ENCODE measurements at places on chromosomes 2 and 18.

DNA sequence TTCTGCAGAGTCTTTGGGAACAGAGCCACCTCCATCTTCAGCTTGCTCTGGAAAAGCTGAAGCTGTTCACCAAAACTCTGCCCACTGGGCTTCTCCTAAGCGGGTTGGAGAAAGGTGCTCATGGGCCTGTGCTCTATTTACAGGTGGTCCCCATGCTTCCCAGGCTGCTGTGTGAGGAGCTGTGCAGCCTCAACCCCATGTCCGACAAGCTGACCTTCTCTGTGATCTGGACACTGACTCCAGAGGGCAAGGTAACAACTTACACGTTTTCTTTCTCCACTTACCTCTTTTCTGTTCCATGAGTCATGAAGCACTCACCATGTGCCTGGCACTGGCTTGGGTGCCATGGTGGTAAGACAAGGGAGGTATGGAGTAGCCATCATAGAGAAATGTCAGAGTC lies 129.5 kb upstream of the ALPP start:
- DNase-seq, result no peak

GRCh38 chr18:9898792-9899549 lies 13.2 kb downstream of the TXNDC2 start:
- no peak for DNase-seq

DNA sequence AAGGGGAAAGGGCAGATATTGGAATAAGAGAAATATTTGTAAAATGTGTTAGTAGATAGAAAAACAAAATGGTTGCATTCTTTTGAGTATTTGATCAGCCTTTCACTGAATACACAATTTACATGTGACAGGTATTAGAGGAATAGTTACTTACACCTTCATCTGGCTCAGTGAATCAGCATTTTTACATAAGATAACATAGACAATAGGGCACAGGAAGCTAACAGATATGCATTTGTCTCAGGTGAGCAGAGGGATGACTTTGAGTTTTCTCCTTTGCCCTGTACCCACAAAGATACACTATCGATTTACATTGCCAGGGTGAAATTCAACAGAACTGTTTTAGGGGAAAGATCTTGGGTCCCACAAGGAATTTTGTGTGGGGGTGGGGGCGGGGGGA lies 373.1 kb upstream of the NETO1 start:
- no peak for DNase-seq

DNA sequence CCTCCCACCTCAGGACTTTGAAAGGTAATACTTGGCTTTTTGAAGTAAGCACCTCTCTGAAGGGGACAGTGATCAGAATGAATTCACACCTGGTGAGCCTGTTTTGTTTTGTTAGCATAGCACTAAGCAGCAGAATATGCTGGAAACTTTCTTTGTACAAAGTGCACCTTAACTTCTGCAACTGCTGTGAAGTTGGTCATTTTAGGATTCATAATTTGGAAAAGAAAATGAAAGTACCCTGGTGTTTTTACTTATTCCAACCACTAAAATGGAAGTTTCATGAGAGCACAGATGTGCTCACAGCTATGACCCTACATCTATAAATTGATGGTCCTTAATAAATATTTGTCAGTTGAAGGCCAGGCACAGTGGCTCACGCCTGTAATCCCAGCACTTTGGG lies 257.8 kb upstream of the STON1 start:
- no peak for DNase-seq

- no peak for DNase-seq
These were observed 41.4 kb downstream of the PRKD3 start for GRCh38 chr2:37283207-37283606.

GRCh38 chr2:151833984-151834383 lies 5.8 kb upstream of the ARL5A start:
- DNase-seq, result no peak

GRCh38 chr2:215428060-215428910 lies 7.6 kb downstream of the FN1 start:
- no peak for DNase-seq

DNA sequence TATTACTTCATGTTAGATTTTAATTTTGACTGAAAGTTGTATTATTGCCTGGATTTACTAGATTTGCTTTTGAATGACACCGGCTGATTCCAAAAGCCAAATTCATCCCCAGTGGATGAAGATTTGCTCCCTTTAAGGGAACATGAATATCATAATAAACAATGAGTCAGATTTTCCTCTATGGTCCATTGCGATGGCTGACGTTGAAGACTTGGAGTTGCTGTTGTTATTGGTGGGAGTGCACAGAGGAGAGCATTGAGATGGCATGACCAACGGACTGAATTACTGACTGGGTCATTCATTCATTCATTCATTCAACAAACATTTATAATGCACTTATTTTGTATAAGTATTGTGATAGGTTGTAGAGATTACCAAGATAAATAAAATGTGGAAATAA lies 33.4 kb upstream of the LYPD1 start:
- DNase-seq, result no peak

DNA sequence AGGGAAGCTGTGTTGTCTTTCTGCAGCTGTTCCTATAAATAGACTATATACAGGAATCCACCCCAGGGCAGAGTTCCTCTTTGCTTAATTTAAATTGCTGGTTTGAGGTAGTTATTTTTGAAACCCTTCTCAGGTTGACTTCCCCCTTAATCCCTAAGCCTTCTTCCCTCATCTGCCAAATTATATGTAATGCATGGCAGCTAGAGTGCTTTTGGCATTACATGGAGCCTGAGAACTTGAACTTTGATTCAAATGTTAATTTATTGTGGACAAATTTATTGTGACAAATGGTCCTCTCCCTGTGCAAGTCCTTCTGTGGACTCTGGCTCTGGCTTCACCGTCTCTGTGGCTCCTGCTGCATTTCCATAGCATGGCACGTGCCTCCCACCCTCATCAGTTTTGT lies 29.2 kb downstream of the MYO1B start:
- DNase-seq, result no peak

GRCh38 chr2:179428649-179429048 lies 164.0 kb upstream of the SESTD1 start:
- DNase-seq, result no peak

GRCh38 chr2:159442159-159442852 lies 155.8 kb upstream of the WDSUB1 start:
- no peak for DNase-seq

DNA sequence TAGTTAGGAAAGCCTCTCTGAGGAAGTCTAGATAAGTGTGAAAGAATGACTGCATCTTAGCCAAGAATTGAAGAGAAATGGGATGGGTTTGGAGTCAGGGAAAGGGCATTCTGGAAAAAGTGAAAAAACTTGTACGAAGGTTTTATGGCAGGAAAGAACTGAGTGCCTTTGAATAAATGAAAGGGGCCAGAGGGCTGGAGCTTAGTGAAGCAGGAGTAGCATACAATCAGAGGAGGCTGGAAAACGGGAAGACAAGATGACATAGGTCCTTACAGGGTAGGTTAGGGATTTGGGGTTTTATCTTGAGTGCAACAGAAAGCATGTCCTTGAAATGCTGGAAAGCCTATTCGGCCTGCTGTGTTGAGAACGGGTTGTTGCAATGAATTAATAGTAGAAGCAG lies 152.6 kb upstream of the RND3 start:
- DNase-seq, result no peak

- DNase-seq, result no peak
These were observed 45.9 kb downstream of the PTRHD1 start for GRCh38 chr2:24747299-24747698.

- DNase-seq, result no peak
These were observed 39.7 kb upstream of the NEDD4L start for GRCh38 chr18:58004317-58004716.

GRCh38 chr2:200905618-200906296 lies 16.6 kb downstream of the NIF3L1 start:
- DNase-seq, result no peak

- no peak for DNase-seq
These were observed 136.8 kb upstream of the EPHA4 start for GRCh38 chr2:221708902-221709301.

DNA sequence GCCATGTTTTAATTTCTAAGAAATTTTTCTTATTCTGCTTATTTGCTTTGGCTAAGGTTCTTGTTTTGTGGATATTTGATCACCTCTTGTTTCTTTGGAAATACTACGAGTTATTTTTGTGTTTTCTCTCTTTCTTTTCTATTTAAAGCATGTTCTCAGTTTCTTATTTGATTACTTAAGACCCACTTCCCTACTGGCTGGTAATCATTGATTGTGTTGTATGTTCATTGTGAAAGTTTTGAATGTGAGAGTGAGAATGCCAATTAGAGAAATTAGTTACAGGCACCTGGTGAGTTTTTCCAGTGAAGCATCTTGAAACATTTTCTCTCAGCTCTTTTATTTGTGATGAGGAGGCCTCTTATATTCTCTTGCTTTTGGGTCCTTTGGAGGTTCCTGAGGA lies 226.7 kb upstream of the MC4R start:
- DNase-seq, result no peak

DNA sequence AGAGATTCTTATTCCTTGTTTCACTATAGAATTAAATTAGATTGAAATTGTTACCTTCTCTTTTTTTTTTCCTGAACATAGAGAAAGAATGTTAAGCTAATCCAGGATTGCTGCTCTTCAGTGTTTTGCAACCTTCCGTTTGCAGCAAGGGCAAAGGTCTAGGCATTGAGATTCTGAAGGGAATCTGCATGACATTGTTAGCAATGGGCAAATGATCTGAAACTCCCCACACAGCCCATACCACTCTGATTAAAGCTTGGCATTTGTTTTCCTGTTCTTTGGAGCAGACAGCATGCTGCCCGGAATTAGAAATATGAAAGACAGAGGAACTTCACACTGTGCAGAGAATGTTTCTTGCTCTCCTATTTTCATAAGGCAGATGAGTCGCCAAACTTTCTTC lies 551.8 kb downstream of the SOCS6 start:
- no peak for DNase-seq

GRCh38 chr18:9619056-9619455 lies 4.7 kb upstream of the PPP4R1 start:
- no peak for DNase-seq

GRCh38 chr2:222522082-222522481 lies 97.7 kb downstream of the SGPP2 start:
- DNase-seq, result no peak

GRCh38 chr2:200376513-200377354 lies 70.2 kb downstream of the SPATS2L start:
- DNase-seq, result no peak

GRCh38 chr18:28365411-28365831 lies 188.5 kb upstream of the CDH2 start:
- DNase-seq, result no peak

DNA sequence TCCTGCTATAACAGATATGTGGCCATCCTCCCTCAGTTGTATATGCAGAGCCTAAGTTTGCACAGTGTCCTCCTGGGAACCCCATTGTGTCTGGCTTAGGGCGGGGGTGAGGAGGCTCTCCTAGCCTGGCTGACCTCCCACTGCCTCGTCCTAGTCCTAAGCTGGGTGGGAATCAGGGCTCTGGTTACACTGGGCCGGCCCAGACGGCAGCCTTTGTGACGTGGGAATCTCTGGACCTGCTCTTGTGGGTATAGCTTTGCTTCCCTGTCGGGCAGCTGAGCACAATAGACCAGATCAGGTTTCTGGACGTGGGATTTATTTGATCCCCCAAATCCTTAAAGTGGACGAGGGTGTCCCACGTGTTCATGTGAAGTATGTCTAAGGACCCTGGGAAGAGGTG lies 2.9 kb downstream of the ACKR3 start:
- DNase-seq, result no peak

DNA sequence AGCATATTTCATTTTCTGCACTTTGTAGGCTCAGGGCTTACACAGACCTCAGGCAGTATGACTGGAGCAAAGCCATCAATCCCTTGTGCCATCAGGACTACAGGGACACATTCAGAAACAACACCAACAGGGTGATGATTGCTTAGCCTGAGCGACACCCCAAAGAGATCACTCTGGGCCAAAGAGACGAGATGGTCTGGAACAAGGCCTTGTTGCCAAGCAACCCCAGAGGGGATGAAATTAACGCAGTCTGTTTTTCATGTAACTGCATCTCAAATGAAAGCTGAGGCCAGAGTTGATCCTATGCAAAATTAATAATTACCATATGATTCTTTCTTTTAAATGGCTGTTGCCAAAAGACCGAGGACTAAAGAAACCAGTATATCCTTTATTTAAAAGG lies 20.2 kb upstream of the B3GNT2 start:
- DNase-seq, result no peak

GRCh38 chr2:128236491-128237035 lies 82.1 kb downstream of the HS6ST1 start:
- no peak for DNase-seq

- no peak for DNase-seq
These were observed 7.2 kb downstream of the HADHB start for GRCh38 chr2:26251893-26252292.

- DNase-seq, result no peak
These were observed 113.4 kb upstream of the MCFD2 start for GRCh38 chr2:47028846-47029560.

- no peak for DNase-seq
These were observed 71.2 kb upstream of the DOCK10 start for GRCh38 chr2:225113371-225114015.

DNA sequence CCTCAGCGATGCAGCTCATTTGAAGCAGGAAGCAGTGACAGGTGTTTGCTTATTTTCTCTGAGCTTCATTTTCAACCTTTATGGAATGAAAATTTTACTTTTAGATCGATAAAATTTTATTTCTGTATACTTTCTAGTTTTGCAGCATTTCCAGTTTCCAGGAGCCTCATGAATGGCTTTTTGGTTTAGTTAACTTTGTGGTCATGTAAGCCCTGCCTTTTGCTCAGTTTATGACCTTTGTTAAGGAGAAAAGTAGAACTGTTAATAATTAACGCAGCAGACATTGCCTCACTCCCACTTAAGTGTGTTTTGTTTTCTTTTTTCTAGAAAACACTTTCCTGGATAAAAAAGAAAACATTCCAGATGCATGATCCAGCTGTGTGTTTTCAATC lies 4.4 kb upstream of the FARP2 start:
- DNase-seq, result no peak

DNA sequence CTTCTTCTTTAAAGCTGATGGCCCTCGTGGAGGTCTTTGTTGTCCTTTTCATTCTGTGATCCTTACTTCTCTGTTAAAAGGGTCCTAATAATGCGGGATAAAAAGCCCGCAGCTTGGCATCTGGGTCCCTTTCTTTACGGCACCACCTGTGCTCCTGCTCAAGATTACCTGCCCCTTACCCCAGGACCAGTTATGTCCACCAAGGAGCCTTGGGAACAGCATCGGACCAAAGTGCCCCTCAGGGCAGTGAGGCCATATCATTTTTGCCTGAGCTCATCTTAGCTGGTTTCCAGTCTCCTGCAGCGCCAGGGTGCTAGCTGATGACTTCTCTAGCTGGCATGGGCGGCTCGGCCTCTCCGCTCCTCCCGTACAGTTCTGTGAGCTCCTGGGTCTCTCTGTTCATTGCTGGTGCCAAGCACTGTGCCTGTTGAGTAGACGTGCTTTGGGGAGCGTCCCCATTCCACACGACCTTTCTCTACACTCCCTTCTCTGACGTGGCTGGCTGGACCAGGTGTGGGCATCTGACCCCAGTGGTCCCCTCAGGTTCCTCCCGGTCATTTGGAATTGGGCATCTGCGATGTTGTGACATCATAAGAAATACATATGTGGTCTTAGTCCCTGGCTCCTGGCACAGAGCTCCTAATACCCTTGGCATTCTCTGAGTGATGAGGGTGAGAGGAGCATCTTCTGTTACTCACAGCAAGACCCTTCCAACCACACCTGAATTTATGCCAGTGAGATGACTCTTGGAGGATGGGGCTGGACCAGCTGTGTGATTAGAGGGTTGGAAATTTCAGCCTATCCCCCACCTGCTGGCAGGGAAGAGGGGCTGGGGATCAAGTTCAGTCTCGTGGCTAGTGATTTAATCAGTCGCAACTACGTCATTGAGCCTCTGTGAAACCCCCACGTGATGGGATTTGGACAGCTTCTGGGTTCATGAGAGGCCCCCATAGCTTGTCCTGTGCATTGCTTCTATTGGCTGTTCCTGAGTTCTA lies 134.2 kb upstream of the HS6ST1 start:
- DNase-seq, result peak; percentile 46

Measured in natural killer cell treated with Interleukin-12 subunit alpha and Interleukin-12 subunit beta and Interleukin-15 and Interleukin-18, amount 100 ng/mL, for 72 hours (primary cell).